ENCODE measurements at places on chromosomes 4 and X.

- DNase-seq = no peak
Measured at GRCh38 chr4:77342170-77342810, 185.3 kb downstream of the CCNG2 start.

- no peak for DNase-seq
Measured at GRCh38 chr4:169229571-169230028, 41.2 kb downstream of the SH3RF1 start.

DNA sequence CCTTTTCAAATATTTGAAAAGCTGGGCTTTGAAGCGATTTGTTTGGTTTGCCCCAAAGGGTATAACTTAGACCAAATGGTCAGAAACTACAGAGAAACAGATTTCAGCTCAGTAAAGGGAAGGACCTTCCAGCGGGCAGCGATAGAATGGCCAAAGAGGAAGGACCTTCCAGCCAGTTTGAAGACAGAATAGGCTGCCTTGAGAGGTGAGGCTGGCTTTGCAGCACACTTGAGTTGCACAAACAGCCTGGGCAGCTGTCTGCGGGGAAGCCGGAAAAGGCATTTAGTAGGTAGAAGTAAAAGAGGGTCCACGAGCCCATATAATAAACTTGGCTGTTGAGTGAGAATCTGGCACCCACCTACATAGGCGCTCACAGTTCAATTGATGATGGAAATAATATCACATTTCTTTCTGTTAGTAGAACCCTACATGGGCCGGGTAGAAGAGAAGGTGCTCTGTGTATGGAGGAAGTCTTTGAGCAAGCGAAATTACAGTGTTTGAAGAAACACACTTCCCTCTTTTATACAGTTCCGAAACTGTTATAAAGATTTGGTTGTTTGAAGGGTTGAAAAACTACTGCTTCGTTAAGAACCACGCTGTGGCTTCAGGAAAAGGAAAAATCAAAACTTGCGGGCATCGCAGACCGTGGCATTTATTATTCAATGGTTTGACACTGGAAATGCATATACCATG, 75.0 kb upstream of the SORBS2 start:
- DNase-seq = no peak

DNA sequence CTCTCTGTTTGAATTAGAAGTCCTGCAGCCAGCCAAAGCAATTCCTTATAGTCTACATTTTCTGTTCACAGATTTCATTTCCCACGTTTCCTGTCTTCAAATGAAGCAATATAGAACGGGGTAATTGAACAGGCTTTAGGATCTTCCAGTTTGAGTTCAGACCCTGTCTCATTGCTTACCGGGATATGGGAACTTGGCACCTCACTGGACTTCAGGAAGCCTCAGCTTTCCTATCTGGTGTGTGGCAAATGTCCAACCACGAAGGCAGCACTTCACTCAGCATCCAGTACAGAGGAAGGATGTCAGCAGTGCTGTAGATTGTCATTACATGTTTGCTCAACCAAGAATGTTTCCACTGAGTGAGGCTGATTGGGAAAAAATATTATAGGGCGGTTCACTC, 271.1 kb upstream of the ZFP42 start:
- DNase-seq = no peak

DNA sequence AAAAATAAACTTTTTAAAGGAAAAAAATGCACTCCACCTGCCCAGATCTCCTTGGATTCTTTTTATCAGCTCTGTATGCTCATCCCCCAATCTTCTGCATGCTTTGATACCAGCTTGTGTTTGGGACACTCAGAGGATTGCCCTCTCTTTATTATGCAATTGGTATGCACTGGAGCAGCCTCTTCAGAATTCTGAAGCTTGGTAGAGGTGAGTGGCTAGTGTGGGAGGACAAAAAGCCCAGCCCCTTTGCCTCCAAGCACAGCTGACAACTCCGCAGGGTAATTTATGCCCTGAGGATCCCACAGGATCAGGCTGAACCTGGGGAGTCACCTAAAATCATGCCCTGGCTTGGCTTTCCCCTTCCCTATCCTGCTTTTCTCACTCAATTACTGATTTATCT, 16.7 kb downstream of the IL21 start:
- DNase-seq = no peak

DNA sequence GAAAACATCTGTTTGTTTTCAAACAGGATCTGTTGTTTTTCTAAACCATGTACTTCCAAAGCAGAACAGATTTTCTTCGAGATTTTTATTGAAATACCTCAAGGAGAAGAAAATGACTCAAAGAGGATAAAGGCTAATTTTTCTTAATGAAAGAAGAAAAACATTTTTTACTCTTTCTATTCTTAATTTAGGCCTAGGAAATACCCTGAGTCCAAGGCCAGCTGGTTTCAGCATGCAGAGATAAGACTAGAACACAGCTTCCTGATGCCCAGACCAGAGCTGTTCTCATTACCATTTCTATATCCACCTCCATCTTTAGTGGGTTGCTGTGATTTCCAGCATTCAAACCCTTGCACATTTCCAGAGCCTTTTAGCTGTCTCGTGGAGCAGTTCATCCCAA, 18.3 kb downstream of the GAB1 start:
- no peak for DNase-seq

DNA sequence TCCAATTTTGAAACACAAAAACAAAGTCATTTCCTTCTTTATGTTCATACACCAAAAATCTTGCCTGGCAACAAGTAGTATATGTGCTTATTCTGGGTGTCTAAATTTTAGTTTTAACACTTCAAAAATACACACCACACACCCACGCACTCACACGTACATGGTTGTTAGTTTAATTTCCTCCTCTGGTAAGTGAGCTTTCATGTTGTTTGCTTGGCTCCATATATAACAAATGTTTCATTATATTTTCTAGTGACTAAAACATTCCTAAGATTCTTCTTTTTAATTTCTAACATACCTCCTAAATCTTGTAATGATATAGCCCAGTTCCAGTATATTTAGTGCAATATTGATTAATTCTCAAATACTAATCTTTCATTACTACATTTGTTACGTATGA, 80.9 kb downstream of the PRDM5 start:
- DNase-seq = no peak

GRCh38 chr4:71595576-71596108, 188.2 kb downstream of the GC start:
- no peak for DNase-seq

- no peak for DNase-seq
Measured at GRCh38 chrX:114787061-114787460, 203.2 kb downstream of the HTR2C start.

- no peak for DNase-seq
Measured at GRCh38 chrX:50691820-50692219, 122.2 kb downstream of the SHROOM4 start.

DNA sequence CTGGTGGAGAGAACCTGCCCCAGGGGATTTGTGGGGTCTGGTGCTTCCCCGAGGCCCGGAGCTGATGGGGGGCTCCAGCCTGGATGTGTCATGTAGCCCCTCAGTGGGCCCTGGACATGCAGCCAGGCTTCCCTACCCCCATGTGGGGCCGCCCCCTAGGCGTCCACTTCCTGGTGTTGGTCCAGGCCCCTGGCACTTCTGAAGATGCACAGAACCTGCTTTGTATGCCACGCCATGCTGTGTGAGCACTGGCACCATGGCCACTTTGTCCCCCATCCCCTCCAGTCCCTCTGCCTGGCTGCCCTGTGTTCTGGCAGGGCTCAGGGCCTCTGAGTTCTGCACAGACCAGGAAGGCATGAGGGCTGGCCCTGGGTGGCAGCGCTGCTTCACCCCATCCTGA, 29.2 kb downstream of the WFS1 start:
- DNase-seq = no peak

DNA sequence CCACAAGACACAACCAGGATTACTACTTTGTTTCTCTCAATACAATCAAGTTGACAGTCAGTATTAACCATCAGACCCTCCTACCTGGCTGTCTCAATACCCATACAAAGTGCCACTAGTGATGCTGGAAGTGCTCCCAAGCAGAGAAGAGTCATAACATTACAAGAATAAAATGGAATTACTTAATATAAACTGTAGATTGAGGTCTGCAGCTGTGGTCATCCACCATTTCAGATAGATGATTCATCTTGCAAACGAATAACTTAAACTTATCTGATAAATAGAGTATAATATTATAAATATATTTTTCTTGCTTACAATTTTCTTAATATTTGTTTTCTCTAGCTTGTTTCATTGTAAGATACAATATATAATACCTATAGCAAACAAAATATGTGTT, 1034.2 kb upstream of the PCDH10 start:
- no peak for DNase-seq

GRCh38 chrX:139642241-139642927, 65.6 kb downstream of the MCF2 start:
- no peak for DNase-seq

- no peak for DNase-seq
Measured at GRCh38 chr4:73439445-73439844, 3.4 kb downstream of the AFP start.

GRCh38 chr4:81903212-81903611, 431.5 kb upstream of the RASGEF1B start:
- DNase-seq = no peak

- DNase-seq = no peak
Measured at GRCh38 chr4:170729236-170729635, 639.5 kb upstream of the AADAT start.

GRCh38 chrX:34656467-34656841, 631 bp downstream of the TMEM47 start:
- no peak for DNase-seq

- no peak for DNase-seq
Measured at GRCh38 chr4:6657242-6658208, 17.0 kb downstream of the MRFAP1 start.

DNA sequence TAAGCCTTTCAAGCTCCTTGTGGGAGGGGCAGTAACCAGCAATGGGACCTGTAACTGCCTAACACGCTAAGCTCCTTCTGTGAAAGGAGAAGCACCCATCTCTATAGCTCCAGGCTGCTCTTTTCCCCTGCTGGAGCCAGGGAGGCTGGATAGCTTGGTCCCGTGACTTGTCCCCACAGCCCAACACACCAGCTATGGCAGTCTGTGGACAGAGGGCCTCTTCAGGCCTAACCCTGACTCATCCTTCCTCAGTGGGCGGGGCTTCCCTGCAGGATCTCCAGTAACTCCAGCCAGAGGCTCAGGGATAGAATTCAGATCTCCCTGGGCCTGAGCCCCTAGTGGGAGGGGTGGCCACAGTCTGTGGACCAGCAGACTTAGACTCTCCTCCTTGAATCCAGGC, 1290.1 kb downstream of the PCDH7 start:
- no peak for DNase-seq

- no peak for DNase-seq
Measured at GRCh38 chrX:129705988-129706387, 32.8 kb upstream of the XPNPEP2 start.

DNA sequence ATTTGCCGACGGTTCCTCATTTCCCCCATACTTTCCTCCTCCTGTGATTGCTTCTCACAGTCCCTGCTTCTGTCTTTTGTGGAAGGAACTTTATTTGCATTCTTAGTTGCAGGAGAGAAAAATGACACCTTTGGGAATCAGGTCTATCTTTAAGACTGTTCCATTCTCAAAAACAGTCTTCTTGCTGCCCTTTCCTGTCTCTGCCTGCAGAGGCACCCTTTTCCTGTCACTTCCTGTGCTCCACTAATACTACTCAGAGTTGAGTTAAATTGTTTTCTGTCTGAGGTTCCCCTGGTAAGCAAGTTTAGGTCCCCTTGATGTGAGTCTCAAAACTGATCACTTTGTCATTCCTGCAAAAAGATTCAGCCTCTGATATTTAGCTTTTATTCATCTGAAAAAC, 208.8 kb upstream of the CLNK start:
- DNase-seq = no peak

DNA sequence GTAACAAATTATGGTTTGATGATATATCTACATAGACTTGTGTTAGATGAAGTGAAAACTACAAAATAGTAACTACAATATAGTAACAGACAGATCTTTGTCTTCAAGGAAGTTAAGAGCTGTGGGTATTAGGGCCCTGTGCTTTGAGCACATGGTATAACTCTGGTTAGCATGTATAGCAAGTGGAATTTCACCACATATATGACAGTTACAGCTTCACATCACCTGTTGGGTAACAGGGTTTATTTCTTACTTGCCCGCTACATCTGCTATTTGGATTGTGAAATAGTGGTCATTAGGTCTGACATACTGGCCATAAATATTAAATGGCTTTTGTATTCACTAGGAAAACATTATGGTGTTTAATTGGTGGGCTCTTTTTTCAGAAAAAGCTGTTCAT, 20.2 kb downstream of the OFD1 start:
- no peak for DNase-seq

- DNase-seq = no peak
Measured at GRCh38 chr4:91488946-91489345, 814.8 kb upstream of the GRID2 start.

- no peak for DNase-seq
Measured at GRCh38 chr4:162056990-162057389, 106.8 kb downstream of the FSTL5 start.

GRCh38 chr4:6961496-6962210, 52.0 kb downstream of the TBC1D14 start:
- no peak for DNase-seq

GRCh38 chr4:128663325-128663724, 146.2 kb upstream of the JADE1 start:
- DNase-seq = no peak

DNA sequence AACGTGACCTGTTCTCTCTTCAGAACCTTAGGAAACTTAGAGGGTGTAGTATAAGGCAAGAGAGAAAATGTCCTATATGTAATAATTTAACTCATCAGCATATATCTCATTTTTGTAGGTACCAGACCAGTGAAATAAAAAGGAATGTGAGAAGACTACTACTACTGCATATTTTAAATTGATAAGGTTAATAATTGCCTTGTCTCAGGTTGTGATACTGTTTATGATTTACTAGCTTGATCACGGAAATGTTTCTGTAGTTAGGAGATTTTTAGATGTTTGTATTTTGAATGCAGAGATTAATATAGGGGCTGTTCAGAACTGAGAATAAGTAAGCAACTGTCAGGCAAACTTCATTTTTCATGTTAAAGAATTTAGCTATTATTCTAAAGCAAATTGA, 1563.4 kb downstream of the C4orf33 start:
- no peak for DNase-seq

GRCh38 chr4:121358473-121358872, 22.3 kb downstream of the QRFPR start:
- no peak for DNase-seq

DNA sequence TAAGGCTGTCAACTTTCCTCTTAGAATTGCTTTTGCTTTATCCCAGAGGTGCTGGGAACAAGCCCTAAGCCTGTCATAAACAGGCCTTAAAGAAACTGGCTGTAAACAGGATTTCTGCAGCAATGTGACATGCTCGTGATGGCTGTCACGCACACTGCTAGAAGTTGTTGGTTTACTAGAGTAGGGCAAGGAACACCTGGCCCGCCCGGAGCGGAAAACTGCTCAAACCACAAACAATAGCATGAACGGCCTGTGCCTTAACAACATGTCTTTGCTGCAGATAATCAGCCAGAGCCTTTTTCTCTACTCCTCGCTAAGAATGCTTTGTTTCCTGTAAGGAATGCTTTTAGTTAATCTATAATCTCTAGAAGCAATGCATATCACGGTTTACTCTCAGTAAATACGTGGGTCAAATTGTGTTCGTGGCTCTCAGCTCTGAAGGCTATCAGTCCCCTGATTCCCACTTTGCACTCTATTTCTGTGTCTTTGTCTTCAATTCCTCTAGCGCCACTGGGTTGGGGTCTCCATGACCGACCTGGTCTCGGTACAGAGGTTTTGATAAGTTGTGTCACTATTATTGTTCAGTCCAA, 318.3 kb downstream of the GLUD2 start:
- no peak for DNase-seq
